Left colon (tissue), 2 donors: ENCODE measurements at places on chromosomes 2 and 18. TPM values are rescaled to one million over a fixed set of nuclear protein-coding genes. Genes with fewer than 3 reads are reported as not detected.

PRKD3 gene
- 16.8 TPM for total RNA-seq

VWC2L gene
- not detected for total RNA-seq

LINC00305 gene
- not detected for total RNA-seq

HOXD3 gene
- 9.5 TPM for total RNA-seq

CCNYL1 gene
- total RNA-seq = 51.4 TPM

EHD3 gene
- 1.7 TPM for total RNA-seq

TSGA10 gene
- 10.1 TPM for total RNA-seq

PARD6G gene
- 2.5 TPM for total RNA-seq

MYOM1 gene
- 3.5 TPM for total RNA-seq

ST6GAL2 gene
- total RNA-seq = 2.9 TPM

TOGARAM2 gene
- total RNA-seq = 0.17 TPM

CRYBA2 gene
- 6.9 TPM for total RNA-seq

RAD51AP2 gene
- not detected for total RNA-seq

CLEC4F gene
- not detected for total RNA-seq

GEN1 gene
- total RNA-seq = 13.5 TPM

UGT1A5 gene
- 2.1 TPM for total RNA-seq

TWIST2 gene
- total RNA-seq = 1.7 TPM

MALL gene
- 561 TPM for total RNA-seq

GKN2 gene
- not detected for total RNA-seq

HNMT gene
- 74.0 TPM for total RNA-seq

SOX11 gene
- not detected for total RNA-seq

OLA1 gene
- 67.2 TPM for total RNA-seq

DYSF gene
- 2.4 TPM for total RNA-seq

LRRTM4 gene
- 0.64 TPM for total RNA-seq

ATL2 gene
- total RNA-seq = 58.0 TPM

IL36A gene
- total RNA-seq = not detected

SCTR gene
- total RNA-seq = 0.45 TPM
